ENCODE measurements at places on chromosomes 6 and 20.
A peak's percentile ranks its signal among the peaks of the same experiment; 100 is the strongest.

GRCh38 chr6:84763886-84764331, 489 bp downstream of the TBX18 start:
- DNase-seq: no peak

DNA sequence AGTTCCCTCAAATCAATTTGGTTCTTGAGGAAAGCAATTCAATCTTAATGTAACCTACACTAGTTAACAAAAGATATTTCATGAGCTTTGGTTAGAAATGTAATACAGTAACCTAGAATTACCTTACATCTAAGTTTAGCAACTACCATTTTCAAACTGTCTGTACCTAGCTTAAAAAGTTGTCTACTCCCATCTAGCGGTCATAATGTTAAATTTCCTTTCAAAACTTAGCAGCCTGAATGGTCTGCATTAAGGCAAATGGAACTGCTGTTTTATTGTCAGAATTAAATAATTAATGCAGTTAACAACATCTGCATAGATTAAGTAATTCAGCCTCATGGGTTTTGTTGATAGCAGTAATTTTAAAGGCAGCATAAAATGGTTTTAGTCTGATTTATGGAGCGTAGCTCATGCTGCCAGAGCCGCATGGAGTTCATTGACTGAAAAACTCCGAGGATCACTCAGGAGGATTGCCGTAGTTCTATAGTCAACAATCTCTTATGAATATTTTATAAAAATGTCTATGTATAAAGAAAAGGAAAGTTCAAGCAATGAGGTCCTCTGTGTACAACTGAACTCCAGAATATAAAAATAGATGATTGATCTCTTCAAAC, 485.4 kb upstream of the MANEA start:
- DNase-seq: no peak

DNA sequence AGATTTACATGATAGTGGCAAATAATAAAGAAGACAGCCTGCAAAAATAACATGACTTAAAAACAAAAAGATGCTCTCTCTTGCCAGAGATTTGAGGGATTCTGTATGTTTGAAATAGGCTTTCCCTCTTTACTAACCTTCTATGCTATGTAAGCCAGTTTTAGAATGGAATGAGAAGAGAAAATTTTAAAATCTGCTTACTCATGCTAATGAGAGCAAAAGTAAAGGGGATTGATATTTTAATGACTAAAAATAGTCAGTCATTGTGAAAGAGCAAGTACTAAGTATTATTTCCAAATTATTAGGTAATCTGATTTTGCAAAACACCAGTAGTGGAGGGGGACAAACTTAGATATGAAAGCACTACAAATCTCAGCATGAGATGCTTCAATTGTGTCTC, 563.3 kb upstream of the ADGRB3 start:
- DNase-seq: no peak

GRCh38 chr6:154289818-154290508, 66.6 kb downstream of the IPCEF1 start:
- DNase-seq: no peak

DNA sequence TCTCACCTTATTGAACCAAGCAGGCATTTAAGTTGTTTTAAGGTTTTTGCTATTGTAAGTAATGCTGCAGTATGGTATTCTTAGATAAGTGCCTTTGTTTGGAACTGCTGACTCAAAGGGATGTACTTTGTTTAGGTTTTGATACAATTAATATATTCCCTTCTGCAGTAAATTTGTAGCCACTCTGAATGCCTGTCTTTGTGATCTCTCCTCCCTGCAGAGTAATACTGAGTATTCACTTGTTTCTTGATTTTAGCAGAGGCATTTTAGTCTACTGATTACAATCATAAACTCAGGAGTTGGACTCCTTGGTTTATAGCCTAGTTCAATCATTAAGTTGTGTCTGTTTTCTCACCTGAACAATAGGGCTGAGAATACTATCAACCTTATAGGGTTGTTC, 13.4 kb downstream of the CDS2 start:
- DNase-seq: no peak

- DNase-seq: no peak
Observed at GRCh38 chr20:53100476-53100911, 128.3 kb downstream of the TSHZ2 start.

DNA sequence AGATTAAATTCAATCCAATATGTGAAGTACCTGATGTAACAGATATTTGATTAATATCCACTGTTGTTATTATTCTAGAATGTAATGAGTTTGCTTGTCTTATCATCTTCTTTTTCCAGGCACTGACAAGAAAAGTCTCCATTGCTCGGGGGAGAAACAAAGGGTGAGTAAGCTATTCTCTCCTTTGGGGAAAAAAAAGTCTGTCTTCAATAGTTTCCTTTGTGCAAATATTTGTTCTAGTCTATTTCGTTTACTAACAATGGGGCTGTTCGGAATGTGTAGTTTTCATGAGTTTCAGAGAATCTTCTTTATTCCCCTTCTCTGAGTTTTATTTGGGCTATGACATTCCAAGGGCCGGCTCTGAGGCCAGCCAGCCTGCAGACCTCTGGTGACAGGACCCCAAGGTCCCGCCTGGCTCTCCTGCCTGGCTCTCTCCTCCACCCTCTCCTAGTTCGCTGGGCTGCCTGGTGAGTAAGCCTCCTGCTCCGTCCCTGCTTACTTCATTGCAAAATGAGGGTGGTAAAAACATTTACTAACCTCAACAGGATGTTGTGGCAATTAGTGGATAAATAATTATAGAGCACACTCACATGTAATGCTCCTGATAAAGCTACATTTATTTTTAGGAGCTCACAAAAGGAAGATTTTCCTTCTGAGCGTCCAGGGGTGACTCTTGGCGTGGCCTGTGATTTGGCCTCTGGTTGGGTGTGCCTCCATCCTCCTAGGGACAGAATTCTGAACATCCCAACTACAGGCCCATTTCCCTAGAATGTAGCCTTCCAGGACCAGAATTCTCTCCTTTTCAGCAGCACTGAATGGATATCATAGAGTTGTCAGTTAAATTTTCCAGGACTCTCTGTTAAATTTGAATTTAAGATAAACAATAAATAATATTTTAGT, 43.1 kb upstream of the SNX9 start:
- DNase-seq: no peak

- DNase-seq: no peak
Observed at GRCh38 chr6:22333802-22334201, 37.0 kb upstream of the PRL start.

- DNase-seq: no peak
Observed at GRCh38 chr20:19940988-19941460, 76.1 kb upstream of the NAA20 start.

DNA sequence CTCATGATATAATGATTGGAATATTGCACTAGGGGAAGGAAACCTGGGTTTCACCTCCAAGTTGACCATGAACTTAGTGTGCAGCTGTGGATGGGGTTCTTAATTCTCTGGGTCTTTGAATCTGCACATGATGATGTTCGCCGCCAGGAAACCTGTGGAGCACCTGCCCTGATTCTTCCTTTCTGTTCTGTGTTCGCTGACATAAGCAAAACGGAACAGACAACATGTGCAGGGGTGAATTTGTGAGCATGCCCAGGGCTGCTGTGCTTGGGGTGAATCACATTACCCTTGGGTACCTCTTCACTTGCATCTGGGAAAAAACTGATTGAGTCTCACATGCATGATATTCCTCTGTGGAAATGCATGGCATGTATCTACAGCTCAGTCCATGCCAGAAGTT, 48.8 kb downstream of the CAP2 start:
- DNase-seq: no peak

GRCh38 chr20:24985802-24986201, 6.7 kb downstream of the APMAP start:
- no peak for DNase-seq

- peak; percentile 4 for DNase-seq
Observed at GRCh38 chr20:43507150-43508080, at the start of gene L3MBTL1. L3MBTL1 (plus strand) TSS chr20:43507697; CDS start chr20:43513504, 5,807 bp downstream.

DNA sequence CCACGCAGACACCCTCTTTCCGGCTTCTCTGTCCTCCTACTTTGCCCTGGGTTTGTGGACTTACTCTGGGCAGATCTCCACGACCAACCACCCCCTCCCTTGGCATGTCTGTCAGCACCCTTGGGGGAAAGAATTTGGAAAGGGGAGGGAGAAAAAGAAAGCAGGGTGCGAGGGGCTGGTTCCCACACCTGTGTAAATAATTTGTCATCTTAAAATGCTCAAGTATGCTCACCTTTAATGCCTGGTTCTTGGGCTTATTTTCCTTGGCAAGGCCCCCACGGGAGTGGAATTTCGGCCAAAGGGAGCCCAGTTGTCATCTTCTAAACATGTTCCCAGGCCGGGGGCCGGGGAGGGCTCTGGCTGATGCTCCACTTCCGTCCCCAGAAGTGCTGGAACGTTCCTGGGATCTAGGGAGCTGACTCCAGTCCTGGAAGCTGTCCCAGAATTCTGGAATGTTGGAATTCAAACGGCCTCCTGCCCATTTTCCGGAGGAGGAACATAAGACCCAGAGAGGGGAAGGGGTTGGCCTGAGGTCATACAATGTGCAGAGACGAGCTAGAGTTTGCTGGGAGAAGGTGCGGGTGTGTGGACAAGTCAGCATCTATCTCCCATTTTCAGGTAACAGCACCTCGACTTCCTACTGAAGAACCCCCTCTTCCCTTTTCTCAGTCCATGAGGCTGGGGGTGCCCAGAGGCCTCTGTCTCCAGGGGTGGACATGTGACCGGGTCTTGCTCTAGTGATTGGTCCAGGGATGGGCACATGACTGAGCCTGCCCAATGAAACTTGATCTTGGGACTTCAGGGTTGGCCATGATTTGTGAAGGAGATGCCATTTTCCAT, 122.3 kb downstream of the CEBPB start:
- DNase-seq: no peak

DNA sequence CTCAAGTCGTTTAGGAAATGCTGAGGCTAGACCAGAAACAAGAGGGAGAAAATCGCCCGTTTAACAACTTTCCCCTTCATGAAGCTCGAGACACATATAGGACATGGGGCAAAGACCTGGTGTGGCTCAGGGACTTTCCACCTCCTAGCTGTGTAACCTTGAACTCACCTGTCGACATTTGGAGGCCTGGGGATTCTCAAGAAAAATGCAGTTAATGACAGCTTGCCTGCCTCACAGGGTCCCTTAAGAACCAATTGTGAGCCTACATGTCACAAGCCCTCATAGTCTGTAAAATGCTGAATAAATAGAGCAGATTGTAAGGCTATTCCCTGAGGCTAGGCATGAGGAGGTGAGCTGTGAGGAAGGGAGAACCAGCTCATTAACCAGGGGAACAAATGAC, 35.1 kb downstream of the MGME1 start:
- DNase-seq: no peak

DNA sequence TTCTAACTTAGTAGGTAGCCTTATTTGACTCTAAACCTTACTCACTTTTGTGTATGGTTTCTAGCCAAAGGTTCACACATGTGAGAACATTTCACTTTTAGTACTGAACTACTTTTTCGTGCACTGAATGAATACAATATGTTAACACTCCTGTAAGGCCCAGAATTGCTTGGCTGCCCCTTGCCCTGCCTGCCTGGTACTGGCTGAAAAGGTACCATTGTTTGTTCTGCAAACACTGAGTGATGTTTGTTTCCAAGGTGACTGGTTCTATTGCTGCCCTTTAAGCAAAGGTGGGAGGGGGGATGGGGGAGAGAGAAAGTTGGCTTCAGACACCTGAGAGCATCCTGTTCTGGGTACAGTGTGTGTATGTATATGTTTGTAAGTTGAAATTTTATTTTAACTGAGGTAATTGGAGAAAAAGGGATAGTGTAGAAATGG, 31.2 kb downstream of the RREB1 start:
- DNase-seq: peak; percentile 27

GRCh38 chr20:25356271-25356933, 34.2 kb downstream of the ABHD12 start:
- DNase-seq: no peak
